ENCODE measurements at places on chromosomes 3 and 15.

- no peak for DNase-seq
Measured at GRCh38 chr3:52794612-52795099, at the start of gene ITIH3. Gene ITIH3 (plus strand): TSS chr3:52794796. CDS start chr3:52794804, 8 bp downstream.

DNA sequence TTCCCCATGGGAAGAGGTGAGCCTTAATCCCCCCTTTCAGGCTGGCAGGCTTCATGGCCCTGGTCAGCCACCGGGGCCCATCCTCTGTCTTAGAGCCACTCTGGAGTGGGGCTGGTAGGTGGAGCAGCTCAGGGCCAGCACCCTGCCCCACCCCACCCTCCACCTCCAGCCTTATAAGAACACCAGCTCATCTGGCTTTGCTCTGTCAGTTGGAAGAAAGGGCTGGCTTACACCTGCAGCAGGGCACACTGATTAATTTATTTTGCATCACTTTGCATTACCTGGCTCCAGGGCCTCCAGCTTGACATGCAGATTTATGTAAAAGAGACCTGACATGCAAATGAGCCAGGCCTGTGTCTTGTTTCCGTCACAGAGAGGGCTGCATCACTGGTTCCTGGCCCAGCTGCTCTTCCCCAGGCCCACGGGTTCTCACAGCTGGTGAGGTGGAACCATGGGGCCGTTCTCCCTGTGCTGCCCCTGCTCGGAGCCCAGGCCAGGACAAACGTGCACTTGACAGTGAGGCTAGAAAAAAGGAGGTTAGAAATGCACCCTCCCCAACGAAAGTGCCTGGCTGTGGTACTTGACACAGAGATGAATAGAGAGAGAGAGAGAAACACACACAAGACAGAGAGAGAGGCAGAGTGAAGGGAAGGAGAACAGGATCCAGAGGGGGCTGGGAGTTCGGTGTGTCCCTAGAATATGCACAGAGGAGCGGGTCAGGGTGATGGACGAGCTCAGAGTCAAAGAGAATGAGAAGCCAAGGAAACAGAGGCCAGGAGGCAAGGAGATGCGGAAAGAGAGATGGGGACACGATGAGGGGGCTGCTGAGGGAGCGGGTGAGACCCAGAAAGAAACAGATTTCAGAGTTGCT is 44.5 kb upstream of the MAGEF1 start:
- no peak for DNase-seq

DNA sequence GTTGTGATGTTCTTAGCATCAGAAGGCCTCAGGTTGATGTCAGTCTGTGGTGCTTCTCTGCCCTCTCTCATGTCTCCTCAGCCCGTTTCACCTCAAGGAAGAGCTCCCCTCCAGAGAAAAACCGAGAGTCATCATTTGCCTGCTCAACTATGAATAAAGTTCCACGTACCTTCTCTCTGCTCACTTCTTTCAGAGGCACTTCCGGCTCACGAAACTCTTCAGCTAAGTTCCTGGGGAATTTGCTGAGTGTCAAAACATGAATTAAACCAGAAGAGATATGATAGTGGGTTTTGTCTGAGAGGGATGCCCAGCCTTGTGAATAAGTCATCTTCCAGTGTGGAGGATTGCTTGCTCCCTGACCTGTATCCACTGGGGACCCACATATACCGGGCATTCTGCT is 37.7 kb downstream of the CCR4 start:
- DNase-seq: no peak

- no peak for DNase-seq
Measured at GRCh38 chr3:119170821-119171220, 2.6 kb upstream of the UPK1B start.

DNA sequence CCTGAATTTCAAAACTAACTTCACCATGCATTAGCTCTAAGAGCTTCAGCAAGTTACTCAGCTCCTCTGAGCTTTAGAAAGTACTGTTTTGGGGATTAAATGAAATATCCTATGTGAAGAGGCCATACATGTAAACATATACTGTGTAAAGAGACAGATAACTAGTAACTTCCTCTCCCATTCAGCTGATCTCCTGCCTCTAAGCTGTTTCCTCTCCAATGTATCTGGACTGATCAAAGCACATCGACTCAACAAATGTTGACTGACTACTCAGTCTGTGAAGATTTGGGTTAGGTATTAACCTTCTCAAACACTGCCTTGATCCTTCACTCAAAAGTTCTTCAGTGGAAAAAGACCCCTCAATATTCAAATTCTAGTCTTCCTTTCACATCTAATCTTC is 82.0 kb downstream of the BOC start:
- no peak for DNase-seq

- DNase-seq: no peak
Measured at GRCh38 chr3:21013566-21013965, 737.4 kb downstream of the ZNF385D start.

DNA sequence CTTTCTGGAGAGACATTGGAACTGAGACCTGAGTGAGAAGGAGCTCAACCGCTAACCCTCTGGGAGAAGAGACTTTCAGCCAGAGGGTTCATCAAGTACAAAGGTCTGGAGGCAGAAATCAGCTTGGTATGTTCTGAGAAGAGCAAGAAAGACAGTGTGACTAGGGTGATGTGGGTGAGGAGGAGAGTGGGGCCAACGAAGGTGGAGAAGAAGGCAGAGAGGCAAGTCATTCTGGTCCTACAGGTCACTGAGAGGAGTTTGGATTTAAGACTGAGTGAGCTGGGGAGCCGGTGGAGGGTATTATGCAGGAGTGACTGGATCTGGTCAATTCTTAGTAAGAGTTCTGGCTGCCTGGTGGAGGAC is 12.2 kb downstream of the XIRP1 start:
- no peak for DNase-seq

DNA sequence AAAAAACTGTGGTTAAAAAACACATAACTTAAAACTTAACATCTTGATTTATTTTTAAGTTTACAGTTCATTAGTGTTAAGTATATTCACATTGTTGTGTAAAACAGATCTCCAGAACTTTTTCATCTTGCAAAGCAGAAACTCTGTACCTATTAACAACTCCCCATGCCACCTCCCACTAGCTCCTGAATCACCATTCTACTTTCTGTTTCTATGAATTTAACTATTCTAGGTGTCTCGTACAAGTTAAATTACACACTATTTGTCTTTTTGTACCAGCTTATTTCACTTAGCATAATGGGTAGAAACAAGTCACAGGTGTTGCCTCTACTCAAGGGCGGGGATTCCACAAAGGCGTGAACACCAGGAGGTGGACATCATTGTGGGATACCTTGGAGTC is 43.2 kb downstream of the CRTC3 start:
- no peak for DNase-seq

GRCh38 chr15:40235201-40235885 is 3.5 kb upstream of the PAK6 start:
- no peak for DNase-seq

DNA sequence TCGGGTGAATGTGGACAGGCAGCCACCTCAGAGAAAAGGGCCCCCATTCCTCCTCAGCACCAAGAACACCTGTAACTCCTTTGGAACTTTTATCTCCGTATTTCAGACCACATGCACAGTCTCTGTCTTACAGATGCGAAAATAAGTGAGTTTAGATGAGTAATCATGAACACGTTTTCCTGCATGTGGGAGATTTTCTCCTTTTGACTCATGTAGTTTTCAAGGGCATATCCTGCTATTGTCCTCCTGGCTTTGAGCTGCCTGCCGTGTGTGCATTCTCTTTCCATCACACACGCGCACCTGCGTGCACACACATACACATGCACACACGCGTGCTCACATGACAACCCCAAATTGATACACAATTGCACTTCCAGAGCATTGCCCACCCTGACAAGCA is 239.2 kb downstream of the GABRG3 start:
- DNase-seq: no peak

DNA sequence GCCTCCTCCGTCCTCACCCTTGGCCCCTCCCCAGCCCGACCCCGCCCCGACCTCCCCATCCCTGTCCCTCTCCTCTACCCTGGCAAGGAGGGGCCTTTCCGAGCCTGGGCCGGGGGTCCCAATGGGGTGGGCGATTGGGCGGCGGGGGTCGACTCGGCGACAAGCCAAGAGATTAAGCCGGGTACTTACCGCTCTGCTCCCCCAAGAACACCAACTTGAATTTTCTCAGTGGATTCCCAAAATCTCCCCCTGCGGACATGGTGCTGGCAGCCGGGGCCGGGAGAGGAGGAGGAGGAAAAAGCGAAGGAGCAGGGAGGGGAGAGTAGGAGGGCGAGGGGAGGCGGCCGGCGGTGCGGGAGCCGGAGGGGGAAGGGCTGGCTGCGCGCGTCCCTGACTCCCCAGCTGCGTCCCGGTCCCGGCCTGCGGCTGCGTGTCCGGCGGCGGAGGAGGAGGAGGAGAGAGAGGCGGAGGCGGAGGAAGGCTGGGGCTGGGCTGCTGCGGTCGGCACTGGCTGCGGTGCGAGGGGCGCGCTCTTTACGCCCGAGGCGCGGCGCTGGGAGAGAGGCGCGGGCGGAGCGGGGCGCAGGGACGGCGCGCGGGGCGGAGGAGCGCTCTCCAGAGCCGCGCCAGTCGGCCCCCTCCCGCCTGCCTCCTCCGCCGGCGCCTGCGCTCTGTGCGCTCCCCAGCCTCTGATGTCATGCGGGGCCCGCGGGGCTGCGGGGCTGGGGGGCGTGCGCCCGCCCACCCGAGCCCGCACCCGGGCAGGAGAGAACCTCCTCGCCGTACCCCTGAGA is at the start of gene RAB6B:
TSS of gene RAB6B (minus strand) at position 675 of the 794 bp plus-strand sequence. CDS start at position 259, 416 bp downstream.
- no peak for DNase-seq

GRCh38 chr15:37891766-37892368 is 42.6 kb upstream of the TMCO5A start:
- DNase-seq: peak; percentile 5

DNA sequence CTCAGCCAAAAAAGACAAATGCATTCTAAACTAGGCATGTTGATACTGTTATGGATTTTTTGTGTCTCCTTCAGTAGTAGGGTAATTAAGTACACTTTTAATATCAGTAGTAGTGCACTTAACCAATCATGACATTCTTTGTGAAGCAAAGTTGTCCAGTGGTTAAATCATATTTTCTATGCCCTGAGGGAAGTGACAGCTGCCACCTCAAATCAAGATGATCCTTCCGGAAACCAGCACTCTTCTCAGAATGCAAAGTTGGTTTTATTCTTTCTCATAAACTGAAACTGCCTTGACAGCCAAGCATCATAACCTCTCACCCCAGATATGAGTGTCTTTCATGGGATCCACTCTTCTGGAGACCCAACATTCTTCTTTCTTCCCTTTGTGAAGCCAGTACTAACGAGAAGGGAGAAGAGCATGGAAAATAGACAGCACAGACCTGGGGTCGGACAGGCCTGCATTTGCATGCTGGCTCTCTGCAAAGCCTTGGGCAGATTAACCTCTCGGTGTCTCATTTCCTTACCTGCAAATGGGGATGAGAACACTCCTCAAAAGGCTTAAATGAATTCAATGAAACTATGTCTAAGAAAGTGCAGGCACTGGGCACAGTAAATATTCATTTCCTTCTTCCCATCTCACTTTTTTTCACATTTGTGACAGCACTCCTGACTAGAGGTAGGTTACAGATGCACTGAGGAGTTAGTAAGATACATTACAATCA is 13.2 kb downstream of the AAGAB start:
- DNase-seq: peak; percentile 26

- no peak for DNase-seq
Measured at GRCh38 chr3:113968986-113969385, 21.2 kb downstream of the ZDHHC23 start.

GRCh38 chr15:50182219-50183013 is 420 bp downstream of the SLC27A2 start:
- DNase-seq: peak; percentile 45

DNA sequence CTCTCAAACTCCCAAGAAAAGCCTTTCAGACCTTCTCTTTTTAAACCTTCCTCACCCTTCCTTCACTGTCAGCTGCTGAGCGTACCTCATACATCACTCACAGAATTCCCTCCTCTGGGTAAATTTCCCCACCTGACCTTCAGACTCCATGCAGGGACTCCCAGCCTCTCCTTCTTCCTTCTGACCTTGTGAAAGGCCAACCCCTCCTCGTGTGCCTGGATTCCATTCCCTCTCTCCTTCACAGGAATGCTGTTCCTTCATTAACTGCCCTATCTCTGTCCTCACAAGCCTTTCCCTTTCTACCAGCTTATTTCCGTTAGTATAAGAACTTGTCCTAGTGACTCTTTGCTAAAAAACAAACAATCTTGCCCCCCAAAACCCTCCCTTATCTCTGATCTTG is 69.7 kb upstream of the MME start:
- no peak for DNase-seq

DNA sequence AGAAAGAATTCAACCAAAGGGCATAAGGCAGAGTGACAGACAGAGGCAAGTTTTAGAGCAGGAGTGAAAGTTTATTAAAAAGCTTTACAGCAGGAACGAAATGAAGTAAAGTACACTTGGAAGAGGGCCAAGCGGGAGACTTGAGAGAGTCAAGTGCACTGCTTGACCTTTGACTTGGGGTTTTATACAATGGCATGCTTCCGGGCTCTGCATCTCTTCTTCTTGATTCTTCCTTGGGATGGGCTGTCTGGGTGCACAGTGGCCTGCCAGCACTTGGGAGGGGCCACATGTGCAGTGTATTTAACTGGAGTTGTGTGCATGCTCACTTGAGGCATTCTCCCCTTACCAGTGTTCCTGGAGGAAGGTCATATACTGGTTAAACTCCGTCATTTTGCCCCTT is 30.4 kb upstream of the KLHL25 start:
- DNase-seq: no peak

- DNase-seq: no peak
Measured at GRCh38 chr3:120495809-120496208, 45.0 kb upstream of the FSTL1 start.

GRCh38 chr15:99365242-99365641 is 114.0 kb downstream of the LRRC28 start:
- DNase-seq: no peak

GRCh38 chr3:48273594-48274211 is 32.8 kb downstream of the ZNF589 start:
- DNase-seq: peak; percentile 69

- no peak for DNase-seq
Measured at GRCh38 chr3:58325525-58325992, 7.1 kb upstream of the PXK start.

DNA sequence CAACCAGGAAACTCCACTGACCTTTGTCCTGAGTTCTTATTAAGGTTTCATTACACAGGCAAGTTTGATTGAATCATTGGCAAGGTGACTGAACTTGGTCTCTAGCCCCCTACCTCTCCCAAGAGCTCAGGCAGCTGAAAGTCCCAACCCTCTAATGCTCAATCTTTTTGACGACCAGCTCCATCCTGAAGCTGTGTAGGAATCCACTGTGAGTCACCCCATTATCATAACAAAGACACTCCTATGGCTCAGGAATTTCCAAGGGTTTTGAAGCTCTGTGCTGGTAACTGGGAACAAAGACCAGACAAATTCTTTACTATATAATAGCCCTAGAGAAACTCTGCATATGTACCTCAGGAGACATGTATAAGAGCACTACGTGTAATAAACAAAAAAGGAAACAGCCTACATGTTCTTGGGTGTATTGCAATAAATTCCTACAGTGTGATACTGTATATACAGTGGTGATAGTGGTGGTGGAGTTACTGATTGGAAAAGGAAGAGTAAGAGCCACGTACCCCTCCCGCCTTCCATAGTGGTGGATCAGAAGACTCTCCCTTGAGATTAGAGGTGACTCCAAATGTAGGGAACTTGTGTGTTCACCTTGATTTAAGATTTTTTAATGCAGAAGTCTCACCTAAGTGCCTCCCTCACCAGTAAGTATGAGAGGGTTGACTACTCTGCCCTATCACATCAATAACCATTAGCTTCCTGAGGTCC is 116.6 kb downstream of the ST8SIA2 start:
- no peak for DNase-seq
